Mesothelial cell of epicardium (in vitro differentiated cells): ENCODE measurements at places on chromosomes 16 and 17.

- H3K4me1 ChIP-seq, result peaks cover 17% of the 10 kb centered on the region
- H3K27me3 ChIP-seq, result peaks cover 6% of the 10 kb centered on the region
- H3K4me3 ChIP-seq, result peak overlapping the region; percentile 74
- DNase-seq, result no peak
Observed at GRCh38 chr16:969508-970385, 1.0 kb downstream of the LMF1 start.

- no peaks in the 10 kb centered on the region for H3K36me3 ChIP-seq
- no peaks in the 10 kb centered on the region for H3K27me3 ChIP-seq
- DNase-seq, result no peak
- H3K4me3 ChIP-seq, result peak overlapping the region; percentile 25
- peak overlapping the region; percentile 91 for H3K27ac ChIP-seq
Observed at GRCh38 chr17:73324160-73324475, 12.3 kb upstream of the CDC42EP4 start.

DNA sequence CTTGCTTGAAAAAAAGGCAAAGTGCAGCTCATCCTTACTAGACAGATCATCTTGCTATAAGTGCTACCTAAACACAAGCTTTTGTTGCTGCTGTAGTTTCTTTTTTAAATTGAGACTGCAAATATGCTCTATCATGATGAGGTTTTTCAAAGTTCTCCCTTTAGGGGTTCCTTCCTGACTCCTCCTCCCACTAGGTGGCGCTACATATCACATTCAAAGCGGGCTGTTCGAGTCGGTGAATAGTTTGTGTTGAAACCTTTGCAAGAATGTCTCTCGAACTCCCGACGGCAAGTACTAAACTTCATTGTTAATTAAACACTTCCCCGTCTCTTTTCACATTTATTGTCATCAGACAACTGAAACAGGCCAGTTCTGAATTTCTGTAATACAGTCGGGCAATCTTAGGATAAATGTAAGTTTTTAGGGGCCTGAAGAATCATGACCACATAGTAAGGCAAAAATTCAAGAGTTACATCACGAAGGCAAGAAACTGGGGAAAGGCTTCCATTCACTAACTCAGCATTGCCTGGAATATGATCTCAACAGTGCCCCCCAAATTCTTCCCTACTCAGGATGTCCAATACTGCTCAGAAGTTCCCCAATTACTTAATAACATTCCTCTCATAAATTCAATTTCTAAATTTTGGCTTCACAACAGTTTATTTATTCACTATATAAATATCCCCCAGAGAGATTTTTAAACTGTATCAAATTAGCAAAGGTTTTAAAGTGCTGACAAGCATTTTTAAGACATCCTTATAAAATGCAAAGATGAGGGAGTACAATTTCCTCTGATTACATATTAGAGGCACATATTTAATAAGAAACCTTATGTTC is 6.7 kb downstream of the HS3ST3A1 start:
- H3K27me3 ChIP-seq, result peaks cover 20% of the 10 kb centered on the region
- no peaks in the 10 kb centered on the region for H3K36me3 ChIP-seq
- H3K4me1 ChIP-seq, result peaks cover 85% of the 10 kb centered on the region
- no peak overlapping the region for H3K4me3 ChIP-seq

- peak overlapping the region; percentile 63 for H3K27ac ChIP-seq
- H3K4me3 ChIP-seq, result no peak overlapping the region
- H3K27me3 ChIP-seq, result peaks cover 57% of the 10 kb centered on the region
- DNase-seq, result no peak
- peaks cover 31% of the 10 kb centered on the region for H3K4me1 ChIP-seq
- no peaks in the 10 kb centered on the region for H3K36me3 ChIP-seq
Observed at GRCh38 chr17:47857551-47858455, 6.8 kb upstream of the SP6 start.

DNA sequence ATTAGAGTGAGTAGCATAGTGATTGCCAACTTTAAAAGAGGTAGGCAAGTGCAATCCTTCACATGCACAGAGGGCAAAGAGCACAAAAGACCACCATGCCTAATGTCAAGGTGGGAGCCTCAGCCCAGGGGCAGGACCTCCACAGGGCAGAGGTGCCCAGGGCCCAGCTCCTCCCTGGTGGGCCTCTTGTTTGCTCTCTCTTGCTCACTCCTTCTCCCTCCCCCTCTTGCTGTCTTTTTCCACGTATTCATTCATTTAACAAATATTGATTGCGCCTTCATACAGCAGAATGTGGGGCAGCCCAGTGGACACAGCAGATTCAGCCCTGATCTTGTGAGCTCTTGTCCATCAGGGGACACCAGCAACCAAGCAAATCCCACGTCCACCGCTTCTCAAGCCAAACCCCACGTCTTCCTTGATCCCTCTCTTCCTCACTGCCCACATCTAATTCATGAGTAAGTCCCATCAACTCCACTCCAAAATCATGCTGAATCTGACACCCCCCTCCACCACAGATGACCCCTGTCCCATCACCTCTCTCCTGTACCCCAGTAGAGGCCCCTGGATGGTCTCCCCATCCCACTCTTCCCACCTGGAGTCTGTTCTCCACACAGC is 44.1 kb upstream of the RPL38 start:
- no peaks in the 10 kb centered on the region for H3K4me1 ChIP-seq
- no peak for DNase-seq
- no peak overlapping the region for H3K4me3 ChIP-seq
- peaks cover 22% of the 10 kb centered on the region for H3K27me3 ChIP-seq
- H3K36me3 ChIP-seq, result no peaks in the 10 kb centered on the region
- no peak overlapping the region for H3K27ac ChIP-seq

DNA sequence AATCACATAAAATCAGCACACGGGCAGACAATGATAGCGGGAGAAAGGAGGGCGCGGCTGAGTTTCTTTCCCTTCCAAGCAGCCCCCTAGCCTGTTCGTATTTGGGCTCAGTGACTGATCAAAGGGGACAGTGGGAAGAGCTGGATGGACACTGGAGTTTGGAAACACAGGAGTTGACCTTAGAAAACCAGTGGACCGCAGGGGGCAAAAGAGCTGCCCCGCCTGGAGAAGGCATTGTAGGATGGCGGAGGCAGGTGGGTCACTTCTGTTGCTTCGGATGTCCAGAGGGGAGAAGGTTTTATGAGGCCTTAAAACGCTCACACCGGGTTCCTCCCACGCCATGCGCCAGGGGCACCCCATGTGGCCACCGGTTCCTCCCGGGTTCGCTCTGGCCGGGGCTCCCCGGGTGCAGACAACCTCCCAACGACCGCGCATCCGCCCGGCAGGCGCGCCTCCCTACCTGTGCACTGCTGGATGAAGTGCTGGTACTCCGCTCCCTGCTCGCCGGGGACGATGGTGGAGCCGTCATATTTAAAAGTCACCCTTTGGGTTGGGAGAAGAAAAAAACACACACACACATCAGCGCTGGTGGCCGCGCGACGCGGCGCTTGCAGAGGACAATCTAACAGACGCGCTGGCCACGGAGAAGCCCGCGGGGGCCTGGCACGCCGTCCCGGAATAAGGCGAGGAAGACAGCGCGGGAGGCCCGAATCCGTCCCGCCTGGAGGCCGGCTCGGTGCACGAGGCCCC is 662 bp downstream of the COTL1 start:
- peak; percentile 59 for DNase-seq
- peak overlapping the region; percentile 79 for H3K27ac ChIP-seq
- H3K36me3 ChIP-seq, result peaks cover 5% of the 10 kb centered on the region
- peaks cover 40% of the 10 kb centered on the region for H3K4me1 ChIP-seq

- H3K36me3 ChIP-seq, result no peaks in the 10 kb centered on the region
- no peak for DNase-seq
- H3K4me1 ChIP-seq, result no peaks in the 10 kb centered on the region
- H3K4me3 ChIP-seq, result no peak overlapping the region
- no peak overlapping the region for H3K27ac ChIP-seq
Observed at GRCh38 chr17:74134991-74135390, 68.5 kb upstream of the RPL38 start.

- DNase-seq, result no peak
- H3K27ac ChIP-seq, result no peak overlapping the region
- no peak overlapping the region for H3K4me3 ChIP-seq
- H3K36me3 ChIP-seq, result peaks cover 10% of the 10 kb centered on the region
- H3K4me1 ChIP-seq, result no peaks in the 10 kb centered on the region
Observed at GRCh38 chr16:88730632-88731607, 24.6 kb downstream of the CTU2 start.

- peaks cover 12% of the 10 kb centered on the region for H3K4me1 ChIP-seq
- no peaks in the 10 kb centered on the region for H3K36me3 ChIP-seq
- H3K27me3 ChIP-seq, result no peaks in the 10 kb centered on the region
- no peak overlapping the region for H3K4me3 ChIP-seq
- H3K27ac ChIP-seq, result no peak overlapping the region
- no peak for DNase-seq
Observed at GRCh38 chr17:71407981-71408380, 712.8 kb upstream of the SOX9 start.

GRCh38 chr16:85517154-85517553 is 96.0 kb upstream of the GSE1 start:
- no peak overlapping the region for H3K4me3 ChIP-seq
- H3K27ac ChIP-seq, result no peak overlapping the region
- DNase-seq, result no peak
- no peaks in the 10 kb centered on the region for H3K27me3 ChIP-seq
- peaks cover 10% of the 10 kb centered on the region for H3K36me3 ChIP-seq
- peaks cover 62% of the 10 kb centered on the region for H3K4me1 ChIP-seq

DNA sequence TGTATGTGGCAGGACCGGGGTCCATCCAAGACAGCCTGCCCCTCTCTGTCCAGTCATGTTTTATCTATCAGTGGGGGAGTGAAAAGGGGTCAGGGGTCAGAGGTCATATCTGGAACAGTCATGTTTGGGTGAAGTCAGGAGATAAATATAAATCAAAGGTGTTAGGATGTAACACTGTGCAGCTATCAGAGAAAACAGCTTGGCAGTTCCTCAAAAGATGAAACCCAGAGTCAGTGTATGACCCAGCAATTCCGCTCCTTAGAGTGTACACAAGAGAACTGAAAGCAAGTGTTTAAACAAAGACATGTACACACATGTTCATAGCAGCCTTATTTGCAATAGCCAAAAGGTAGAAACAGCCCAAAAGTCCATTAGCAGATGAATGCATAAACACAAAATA is 361.3 kb downstream of the FOXL1 start:
- H3K36me3 ChIP-seq, result peaks cover 5% of the 10 kb centered on the region
- H3K4me3 ChIP-seq, result no peak overlapping the region
- H3K27me3 ChIP-seq, result no peaks in the 10 kb centered on the region
- no peak for DNase-seq

GRCh38 chr17:1710807-1711553 is 803 bp upstream of the TLCD2 start:
- peaks cover 48% of the 10 kb centered on the region for H3K4me1 ChIP-seq
- DNase-seq, result no peak
- H3K36me3 ChIP-seq, result peaks cover 6% of the 10 kb centered on the region

GRCh38 chr17:43877451-43878155 is 29.7 kb downstream of the MPP2 start:
- peaks cover 2% of the 10 kb centered on the region for H3K36me3 ChIP-seq
- H3K27me3 ChIP-seq, result no peaks in the 10 kb centered on the region

GRCh38 chr16:88473666-88474534 is 20.8 kb downstream of the ZFPM1 start:
- no peak for DNase-seq
- H3K4me3 ChIP-seq, result peak overlapping the region; percentile 36
- H3K27me3 ChIP-seq, result no peaks in the 10 kb centered on the region
- peaks cover 32% of the 10 kb centered on the region for H3K4me1 ChIP-seq
- peak overlapping the region; percentile 83 for H3K27ac ChIP-seq

- H3K36me3 ChIP-seq, result no peaks in the 10 kb centered on the region
- no peak overlapping the region for H3K4me3 ChIP-seq
- DNase-seq, result no peak
- peak overlapping the region; percentile 21 for H3K27ac ChIP-seq
- H3K27me3 ChIP-seq, result peaks cover 4% of the 10 kb centered on the region
Observed at GRCh38 chr17:66900126-66901010, 64.1 kb upstream of the CACNG4 start.

- no peak overlapping the region for H3K4me3 ChIP-seq
- H3K4me1 ChIP-seq, result peaks cover 51% of the 10 kb centered on the region
- H3K27ac ChIP-seq, result peak overlapping the region; percentile 98
- no peaks in the 10 kb centered on the region for H3K27me3 ChIP-seq
- peaks cover 6% of the 10 kb centered on the region for H3K36me3 ChIP-seq
Observed at GRCh38 chr17:4229627-4230541, 33.9 kb downstream of the ANKFY1 start.

GRCh38 chr16:23072084-23072599 is 77.1 kb downstream of the USP31 start:
- H3K4me1 ChIP-seq, result no peaks in the 10 kb centered on the region
- H3K27me3 ChIP-seq, result no peaks in the 10 kb centered on the region

DNA sequence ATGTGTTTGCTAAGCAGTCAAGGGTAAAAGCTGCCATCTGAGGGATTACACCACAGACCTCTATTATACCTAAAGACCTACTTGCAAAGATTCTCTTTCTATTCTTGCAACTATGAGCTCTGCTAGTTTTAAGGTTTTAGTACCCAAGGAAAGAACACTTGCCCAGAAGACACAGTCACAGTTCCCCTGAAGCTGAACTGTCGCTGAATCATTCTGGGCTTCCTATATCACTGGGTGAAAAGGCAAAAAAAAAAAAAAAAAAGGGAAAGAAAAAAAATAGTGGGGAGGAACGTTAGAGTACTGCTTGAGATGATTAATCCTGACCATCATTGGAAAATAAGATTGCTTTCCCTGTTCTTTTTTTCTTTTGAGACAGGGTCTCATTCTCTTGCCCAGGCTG is 37.9 kb downstream of the LYRM1 start:
- H3K4me3 ChIP-seq, result no peak overlapping the region
- H3K27ac ChIP-seq, result no peak overlapping the region
- DNase-seq, result no peak
- H3K4me1 ChIP-seq, result no peaks in the 10 kb centered on the region
- no peaks in the 10 kb centered on the region for H3K27me3 ChIP-seq
- no peaks in the 10 kb centered on the region for H3K36me3 ChIP-seq

DNA sequence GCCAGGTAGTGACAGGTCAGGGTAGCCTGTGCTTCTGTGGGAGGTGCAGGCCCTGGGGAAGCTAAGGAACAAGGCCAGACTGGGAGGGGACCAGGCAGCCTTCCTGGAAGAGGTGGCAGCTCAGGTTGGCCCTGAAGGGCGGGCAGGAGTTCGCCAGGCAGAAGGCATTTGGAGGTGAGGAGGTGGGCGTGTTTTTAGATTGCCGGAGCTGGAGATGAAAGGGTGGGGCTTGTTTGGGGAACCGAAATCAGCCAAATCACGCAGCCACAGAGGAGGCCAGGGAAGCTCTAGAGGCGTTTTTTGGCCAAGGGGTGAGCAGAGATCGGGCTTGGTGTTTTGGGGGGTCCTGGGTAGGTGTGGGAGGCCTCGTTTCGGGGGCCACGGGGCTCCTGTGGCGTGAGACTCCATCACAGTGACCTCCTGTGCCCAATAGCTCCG is 7.6 kb downstream of the ADCY7 start:
- no peaks in the 10 kb centered on the region for H3K27me3 ChIP-seq
- H3K36me3 ChIP-seq, result peaks cover 3% of the 10 kb centered on the region
- no peak for DNase-seq
- no peak overlapping the region for H3K27ac ChIP-seq
- no peaks in the 10 kb centered on the region for H3K4me1 ChIP-seq
